Astrocyte of the hippocampus (primary cell): ENCODE measurements at places on chromosomes 6 and 20.

DNA sequence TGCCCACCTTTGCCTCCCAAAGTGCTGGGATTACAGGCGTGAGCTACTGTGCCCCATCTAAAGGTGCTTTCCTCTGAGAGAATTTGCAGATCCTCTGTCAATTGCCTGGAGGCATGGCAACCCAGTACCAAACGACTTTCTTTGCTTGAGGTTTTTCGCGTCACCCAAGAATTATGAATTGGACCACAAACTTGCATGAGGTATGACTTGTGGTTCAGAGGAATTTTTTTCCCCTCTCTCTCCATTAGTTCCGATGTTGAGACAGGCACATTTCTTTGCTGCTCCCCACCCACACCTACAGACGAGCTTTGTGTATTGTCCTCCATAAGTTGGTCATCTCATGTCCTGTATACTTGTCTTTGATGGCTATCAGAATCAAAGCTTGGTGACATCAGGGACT lies 11.8 kb upstream of the SCAF8 start:
- DNase-seq, result peak; percentile 95

DNA sequence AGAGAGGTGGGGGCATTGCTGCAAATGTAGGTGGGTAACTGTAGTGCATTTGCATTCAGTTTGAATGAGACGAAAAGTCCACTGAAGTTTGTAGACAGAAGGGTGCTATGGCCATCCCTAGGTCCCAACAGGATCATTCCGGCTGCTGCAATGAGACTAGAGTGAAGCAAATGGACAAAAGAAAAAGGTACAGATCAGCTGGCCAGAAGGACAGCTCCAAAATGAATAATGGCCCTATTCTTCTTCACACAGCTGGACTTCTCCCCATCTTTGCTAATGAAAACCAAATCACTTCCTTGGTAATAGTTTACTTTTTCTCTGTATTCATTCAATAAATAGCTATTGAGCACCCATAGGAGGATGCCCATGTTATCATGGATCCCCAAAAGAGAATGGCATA lies 56.4 kb upstream of the TPD52L1 start:
- DNase-seq, result no peak

- DNase-seq, result no peak
Measured at GRCh38 chr6:20204512-20204894, 7.8 kb downstream of the MBOAT1 start.

- DNase-seq, result no peak
Measured at GRCh38 chr20:31758991-31759390, 19.9 kb downstream of the TPX2 start.

GRCh38 chr6:136701045-136701444 lies 91.2 kb downstream of the MAP3K5 start:
- DNase-seq, result no peak

DNA sequence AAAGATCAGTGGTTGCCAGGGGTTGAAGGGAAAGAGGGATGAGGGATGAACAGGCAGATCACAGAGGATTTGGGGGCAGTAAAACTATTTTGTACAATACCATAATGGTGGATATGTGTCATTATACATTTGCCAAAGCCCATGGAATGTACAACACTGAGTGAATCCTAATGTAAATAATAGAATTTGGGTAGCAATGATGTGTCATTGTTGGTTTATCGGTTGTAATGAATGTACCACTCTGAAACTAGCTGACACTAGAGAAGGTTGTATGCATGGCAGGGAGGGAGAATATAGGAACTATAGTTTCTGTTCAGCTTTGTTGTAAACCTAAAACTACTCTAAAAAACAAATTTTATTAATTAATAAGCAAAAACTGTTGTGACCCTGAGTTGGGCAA lies 17.8 kb upstream of the ASF1A start:
- peak; percentile 14 for DNase-seq

DNA sequence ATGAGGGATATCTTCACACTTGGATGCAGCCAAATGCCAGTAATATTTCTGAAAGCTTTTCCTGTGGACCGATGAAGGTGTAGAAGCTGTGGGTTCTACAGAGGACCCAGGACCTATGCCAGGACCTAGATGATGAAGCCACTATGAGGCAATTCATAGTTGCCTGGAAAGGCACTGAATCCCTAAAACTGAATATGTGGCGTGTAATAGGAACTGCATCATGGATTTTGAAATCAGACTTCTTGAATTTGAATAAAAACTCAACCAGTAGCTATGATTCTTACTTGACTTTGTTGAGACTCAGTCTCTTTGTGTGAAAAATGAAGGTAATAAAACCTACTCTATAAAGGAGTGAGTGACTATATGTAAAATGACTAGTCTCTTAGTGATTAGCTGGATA lies 89.9 kb upstream of the SGK1 start:
- no peak for DNase-seq

- DNase-seq, result peak; percentile 84
Measured at GRCh38 chr6:16136621-16137450, 8.0 kb downstream of the MYLIP start.

GRCh38 chr6:166244353-166245045 lies 63.7 kb downstream of the PRR18 start:
- DNase-seq, result no peak

DNA sequence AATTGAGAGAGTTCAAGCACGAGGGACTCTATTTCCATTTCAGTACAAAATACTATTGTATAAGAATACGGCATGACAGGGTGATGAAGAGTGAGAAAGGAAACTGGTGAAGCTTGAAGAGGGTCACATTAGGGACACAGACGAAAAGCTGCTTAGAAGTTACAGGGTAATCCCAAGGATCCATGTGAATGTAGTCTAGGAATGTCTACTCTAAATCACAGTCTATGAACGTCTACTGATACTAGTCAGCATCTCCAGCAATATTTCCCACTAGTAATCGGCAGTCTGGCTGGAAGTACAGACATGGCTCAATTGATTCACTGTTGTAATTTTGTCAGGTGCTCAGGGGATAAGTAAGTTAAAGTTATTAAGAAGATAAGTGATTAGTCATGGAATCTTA lies 156.4 kb downstream of the ASCC3 start:
- peak; percentile 13 for DNase-seq

GRCh38 chr20:37397076-37397953 lies 51.4 kb downstream of the SRC start:
- peak; percentile 41 for DNase-seq

DNA sequence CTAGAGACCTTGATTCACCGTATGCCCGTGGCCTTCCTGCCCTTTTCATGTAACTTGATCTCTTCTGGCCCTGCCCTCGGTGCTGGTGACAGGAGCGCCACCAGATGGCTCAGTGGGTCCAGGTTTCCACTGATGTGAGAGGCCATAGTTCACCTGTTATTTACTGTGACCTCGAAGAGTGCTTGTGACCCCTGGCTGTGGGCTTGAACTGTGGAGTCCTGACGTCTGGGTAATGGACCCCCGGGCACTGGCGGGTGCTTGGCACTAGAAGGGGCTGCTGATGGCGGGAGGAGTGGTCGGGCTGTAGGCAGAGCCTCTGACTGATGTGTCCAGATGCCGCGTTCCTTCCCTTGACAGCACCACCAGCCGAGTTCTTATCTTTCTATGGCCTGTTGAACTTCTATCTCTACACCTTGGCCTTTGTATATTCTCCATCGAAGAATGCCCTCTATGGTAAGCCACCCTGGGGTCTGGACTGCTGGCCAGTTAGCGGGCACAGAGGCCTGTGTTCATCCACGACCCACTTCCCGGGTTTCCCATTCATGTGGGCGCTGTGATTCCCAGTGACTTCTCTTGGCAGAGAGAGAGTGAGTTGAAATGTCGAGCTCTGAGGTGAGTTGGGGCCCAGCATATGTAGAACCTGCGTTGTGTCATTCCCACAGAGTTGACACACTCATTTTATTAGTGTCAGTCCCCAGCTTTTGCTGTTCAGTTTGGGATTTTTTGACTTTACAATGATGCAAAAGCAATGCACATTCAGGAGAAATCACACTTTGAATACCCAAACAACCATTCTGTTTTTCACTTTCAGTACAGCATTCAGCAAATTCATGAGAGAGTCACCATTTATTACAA lies 14.9 kb downstream of the DYNLT1 start:
- DNase-seq, result no peak

- DNase-seq, result no peak
Measured at GRCh38 chr6:29509711-29510110, 22.0 kb upstream of the MAS1L start.

GRCh38 chr20:10971096-10971495 lies 297.3 kb upstream of the JAG1 start:
- no peak for DNase-seq

DNA sequence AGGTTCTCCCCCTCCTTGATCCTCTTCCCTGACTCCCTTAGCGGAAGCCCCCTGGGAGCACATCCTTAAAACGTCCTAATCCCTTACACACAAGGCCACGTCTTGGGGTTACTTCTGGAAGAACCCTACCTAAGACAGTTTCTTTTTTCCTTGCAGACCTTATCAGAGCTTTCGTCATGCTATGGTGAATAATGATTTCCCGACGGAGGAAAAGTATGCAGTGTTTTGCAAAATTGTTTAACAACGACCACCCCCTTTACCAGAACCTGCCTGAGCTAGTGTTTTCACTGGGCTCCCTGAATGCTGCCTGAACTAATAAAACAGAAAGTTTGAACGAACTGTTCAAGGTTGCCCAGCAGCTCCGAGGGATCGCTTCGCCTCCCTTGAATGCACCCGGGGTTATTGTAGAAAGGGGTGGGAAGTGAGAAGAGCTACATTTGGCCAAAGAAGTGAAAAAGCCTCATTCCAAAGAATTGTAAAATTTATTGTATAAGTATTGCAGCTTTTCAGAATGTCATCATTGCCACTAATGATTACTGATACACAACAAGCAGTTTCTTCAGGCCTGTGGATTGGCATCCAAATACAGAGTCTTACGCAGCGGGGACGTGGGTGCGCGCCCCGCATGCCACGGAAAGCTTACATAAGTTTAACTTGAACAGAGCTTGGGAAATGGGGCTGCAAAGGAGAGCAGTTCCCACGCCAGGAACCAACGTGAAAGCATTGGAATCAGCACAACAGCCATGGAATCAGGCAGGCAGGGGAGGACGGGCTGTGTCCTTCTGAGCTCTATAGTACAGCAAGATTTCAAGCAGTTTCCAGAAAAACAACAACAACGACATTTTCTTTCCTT lies 27.9 kb upstream of the ZBP1 start:
- no peak for DNase-seq

DNA sequence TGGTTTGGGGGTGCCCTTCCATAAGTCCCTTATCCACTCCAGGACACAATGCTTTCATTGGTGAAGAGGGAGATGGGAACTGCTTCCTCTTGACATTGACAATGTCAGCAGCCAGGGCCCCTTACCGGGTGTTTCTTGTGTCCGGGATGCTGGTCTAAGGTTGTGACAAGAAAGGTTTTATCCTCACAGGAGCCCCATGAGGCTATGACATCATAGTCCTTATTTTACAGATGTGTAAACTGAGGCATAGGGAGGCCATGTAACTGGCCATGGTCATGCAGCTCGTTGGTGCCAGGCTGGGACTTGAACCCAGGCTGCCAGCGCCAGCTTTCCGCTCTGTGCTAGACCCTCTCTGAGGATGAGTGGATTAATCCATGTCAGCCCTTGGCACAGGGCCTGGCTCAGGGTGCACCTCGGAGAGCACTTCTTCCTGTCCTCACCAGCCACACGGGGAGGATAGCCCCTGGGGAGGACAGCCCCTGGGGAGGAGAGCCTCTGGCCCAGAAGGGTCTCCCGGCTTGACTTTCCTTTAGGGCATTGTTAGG lies 157.3 kb downstream of the SYCP2 start:
- DNase-seq, result no peak

DNA sequence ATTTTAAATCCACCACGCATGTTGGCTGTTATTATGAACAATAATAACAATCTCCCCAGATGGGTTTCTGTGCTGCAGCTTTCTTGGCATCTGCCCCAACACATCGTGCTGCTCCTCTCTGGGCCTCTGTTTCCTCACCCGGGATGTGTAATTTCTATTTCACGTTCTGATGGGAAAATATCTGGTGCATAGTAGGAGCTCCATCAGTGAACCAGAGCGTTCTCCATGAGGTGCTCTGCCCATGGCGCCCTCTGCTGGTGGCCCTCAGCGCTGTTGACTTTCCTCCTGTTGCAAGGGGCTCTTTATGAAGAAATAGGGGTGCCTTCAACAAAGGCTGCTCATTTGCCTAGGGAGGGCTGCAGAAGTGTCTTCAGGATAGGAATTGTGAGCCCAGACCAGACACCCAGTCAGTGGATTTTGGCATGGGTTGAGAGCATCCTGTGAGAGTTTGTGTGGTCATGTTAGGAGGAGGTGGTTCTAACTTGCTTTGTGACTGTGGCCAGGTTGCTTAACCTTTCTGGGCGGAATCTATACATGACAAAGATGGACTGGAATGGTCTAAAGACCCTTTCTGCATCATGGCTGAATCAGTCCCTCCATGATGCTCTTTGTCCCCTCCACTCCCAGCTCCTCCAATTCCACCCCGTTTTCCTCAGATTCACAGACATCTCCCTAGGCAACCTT lies 8.1 kb downstream of the SCRT2 start:
- peak; percentile 43 for DNase-seq

- no peak for DNase-seq
Measured at GRCh38 chr6:45712786-45713185, 302.9 kb downstream of the CLIC5 start.

GRCh38 chr6:98942263-98942803 lies 5.4 kb downstream of the FBXL4 start:
- no peak for DNase-seq

GRCh38 chr6:36054956-36055355 lies 27.3 kb downstream of the MAPK14 start:
- DNase-seq, result no peak

DNA sequence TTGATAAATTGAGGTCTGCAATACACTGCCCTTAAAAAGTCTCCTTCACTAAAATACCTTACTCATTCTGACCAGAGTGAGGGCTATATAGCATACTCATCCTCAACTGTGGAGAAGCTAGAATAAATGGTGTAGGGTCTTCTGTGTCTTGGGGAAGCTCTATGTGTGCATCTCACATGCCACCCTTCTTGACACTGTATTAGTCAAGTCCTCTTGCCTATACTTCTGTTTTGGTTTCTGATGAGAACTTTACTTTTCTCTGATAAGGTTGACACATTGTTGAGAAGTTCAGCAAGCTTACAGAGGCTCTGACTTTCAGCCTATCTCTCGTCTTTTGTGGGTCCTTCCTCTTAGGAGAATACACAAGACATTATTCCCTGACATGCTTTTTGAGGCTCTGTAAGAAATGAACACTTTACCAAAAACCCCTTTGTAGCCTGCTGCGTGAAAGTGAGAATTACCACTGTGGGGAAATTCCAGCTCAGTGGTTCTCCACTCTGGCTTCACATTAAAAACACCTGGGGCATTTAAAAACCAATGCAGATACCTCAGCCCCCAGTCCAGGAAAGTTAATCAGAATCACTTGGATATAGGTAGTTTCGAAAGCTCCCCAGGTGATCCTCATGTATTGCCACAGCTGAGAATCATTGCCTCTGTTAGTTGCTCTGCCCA lies 372.1 kb upstream of the HS3ST5 start:
- no peak for DNase-seq

- DNase-seq, result no peak
Measured at GRCh38 chr6:169312658-169313346, 59.2 kb upstream of the THBS2 start.

- no peak for DNase-seq
Measured at GRCh38 chr6:169415179-169415578, 161.5 kb upstream of the THBS2 start.

GRCh38 chr6:69758214-69758613 lies 38.6 kb downstream of the LMBRD1 start:
- no peak for DNase-seq
